ENCODE measurements at places on chromosomes 6 and 20. TPM values are rescaled to one million over a fixed set of nuclear protein-coding genes. Genes with fewer than 3 reads are reported as not detected.

NRN1 gene
- 20.6 TPM for total RNA-seq

GTPBP2 gene
- total RNA-seq: 59.8 TPM

WFDC8 gene
- total RNA-seq: not detected

SMOC2 gene
- total RNA-seq: not detected

CCR6 gene
- total RNA-seq: not detected

TOMM34 gene
- 20.3 TPM for total RNA-seq

CENPQ gene
- 22.3 TPM for total RNA-seq

GJA1 gene
- total RNA-seq: 164 TPM

NR2E1 gene
- 0.03 TPM for total RNA-seq
